ENCODE measurements at places on chromosomes 5 and 9. TPM values are rescaled to one million over a fixed set of nuclear protein-coding genes. Genes with fewer than 3 reads are reported as not detected.
A peak's percentile ranks its signal among the peaks of the same experiment; 100 is the strongest.

- no peaks in the 10 kb centered on the region for H3K36me3 ChIP-seq
- no peaks in the 10 kb centered on the region for H3K27me3 ChIP-seq
- peak overlapping the region; percentile 34 for H3K4me3 ChIP-seq
These were observed 137.8 kb downstream of the CEP120 start for GRCh38 chr5:123285122-123286023.

GRCh38 chr5:20470997-20471396 lies 483.0 kb upstream of the CDH18 start:
- no peaks in the 10 kb centered on the region for H3K36me3 ChIP-seq
- no peaks in the 10 kb centered on the region for H3K4me1 ChIP-seq
- no peak overlapping the region for H3K27ac ChIP-seq
- no peak for DNase-seq
- H3K4me3 ChIP-seq = no peak overlapping the region

- H3K4me3 ChIP-seq = no peak overlapping the region
- no peaks in the 10 kb centered on the region for H3K27me3 ChIP-seq
- peaks cover 3% of the 10 kb centered on the region for H3K4me1 ChIP-seq
- DNase-seq = peak; percentile 73
- H3K36me3 ChIP-seq = no peaks in the 10 kb centered on the region
These were observed 34.4 kb downstream of the INSYN2B start for GRCh38 chr5:169945831-169946261.

Gene SLC36A2
- not detected for total RNA-seq

Gene RASGEF1C
- total RNA-seq = 0.57 TPM

Gene NMUR2
- 0.15 TPM for total RNA-seq

Gene OR13J1
- total RNA-seq = not detected

Gene F2RL1
- total RNA-seq = 0.23 TPM

Gene TMEM171
- total RNA-seq = not detected

Gene PDLIM4
- total RNA-seq = 48.7 TPM

Gene C6
- 9.3 TPM for total RNA-seq

Measured in ovary (tissue), 10 donors.